Natural killer cell treated with Interleukin-12 subunit alpha and Interleukin-12 subunit beta and Interleukin-15 and Interleukin-18, amount 100 ng/mL, for 72 hours (primary cell): ENCODE measurements at places on chromosomes 1 and 21. TPM values are rescaled to one million over a fixed set of nuclear protein-coding genes. Genes with fewer than 3 reads are reported as not detected.

- H3K27me3 ChIP-seq = no peaks in the 10 kb centered on the region
- no peak for DNase-seq
- no peaks in the 10 kb centered on the region for H3K4me1 ChIP-seq
- H3K27ac ChIP-seq = no peak overlapping the region
These were observed 462.2 kb upstream of the PTBP2 start for GRCh38 chr1:96259399-96259798.

- DNase-seq = no peak
- peaks cover 8% of the 10 kb centered on the region for H3K4me1 ChIP-seq
- H3K4me3 ChIP-seq = no peak overlapping the region
- H3K27ac ChIP-seq = no peak overlapping the region
- H3K36me3 ChIP-seq = peaks cover 6% of the 10 kb centered on the region
- H3K27me3 ChIP-seq = no peaks in the 10 kb centered on the region
These were observed 4.1 kb downstream of the LRRIQ3 start for GRCh38 chr1:74193908-74194307.

- H3K4me3 ChIP-seq = no peak overlapping the region
- H3K27ac ChIP-seq = no peak overlapping the region
- no peaks in the 10 kb centered on the region for H3K4me1 ChIP-seq
- H3K27me3 ChIP-seq = no peaks in the 10 kb centered on the region
These were observed 25.8 kb upstream of the NUF2 start for GRCh38 chr1:163295949-163296348.

DNA sequence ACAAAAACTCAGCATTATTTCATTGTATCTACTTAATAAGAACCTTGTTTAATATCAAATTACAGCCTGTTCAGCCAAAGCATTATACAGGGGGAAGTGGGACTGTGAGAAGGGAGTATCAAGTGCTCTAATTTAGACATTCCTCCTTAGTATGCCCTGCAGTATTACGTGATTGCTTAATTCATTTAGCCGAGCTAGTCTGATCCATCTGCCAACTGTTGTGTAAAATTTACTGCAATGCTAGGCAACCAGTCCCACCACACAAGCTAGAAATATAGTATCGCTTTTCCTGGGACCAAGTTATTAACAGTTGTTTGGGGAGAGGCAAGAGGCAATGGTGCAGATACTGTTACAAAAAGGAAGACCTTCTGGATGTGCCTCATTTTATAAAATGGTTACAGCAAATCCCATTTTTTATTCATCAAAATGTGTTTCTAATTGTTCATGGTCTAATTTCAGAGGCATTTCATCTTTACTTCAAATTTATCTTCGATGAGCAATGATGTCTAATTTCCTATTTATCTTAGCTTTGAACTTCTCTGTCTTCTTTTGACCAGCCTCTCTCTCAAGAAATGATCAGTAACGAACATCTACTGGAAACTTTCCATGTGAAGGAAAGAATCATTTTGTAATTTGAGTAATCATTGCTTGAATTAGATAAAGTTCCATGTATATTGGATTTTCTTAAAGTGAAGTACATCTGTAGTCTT lies 283.3 kb downstream of the DUSP10 start:
- DNase-seq = no peak
- no peaks in the 10 kb centered on the region for H3K36me3 ChIP-seq
- H3K27ac ChIP-seq = no peak overlapping the region
- H3K4me1 ChIP-seq = no peaks in the 10 kb centered on the region

DNA sequence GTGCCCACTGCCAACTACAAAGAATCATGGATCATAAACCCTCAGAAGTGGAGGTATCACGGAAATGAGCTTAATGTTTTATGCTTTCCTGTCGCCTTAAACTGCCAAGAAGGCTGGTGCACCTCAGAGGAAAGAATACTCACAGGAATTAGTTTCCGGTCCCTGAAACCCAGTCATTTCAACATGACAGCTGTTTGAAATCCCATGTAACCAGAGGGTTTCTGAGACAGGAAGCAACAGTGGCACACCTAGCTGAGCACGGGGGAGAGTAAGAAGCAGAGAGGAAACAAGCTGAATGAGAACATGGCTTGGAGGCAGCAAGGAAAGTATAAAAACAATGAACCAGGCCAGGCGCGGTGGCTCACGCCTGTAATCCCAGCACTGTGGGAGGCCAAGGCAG lies 3.9 kb downstream of the JAK1 start:
- no peak overlapping the region for H3K27ac ChIP-seq
- no peaks in the 10 kb centered on the region for H3K27me3 ChIP-seq
- H3K4me1 ChIP-seq = peaks cover 78% of the 10 kb centered on the region
- H3K4me3 ChIP-seq = peak overlapping the region; percentile 84
- no peaks in the 10 kb centered on the region for H3K36me3 ChIP-seq
- DNase-seq = no peak

- H3K27me3 ChIP-seq = no peaks in the 10 kb centered on the region
- H3K4me1 ChIP-seq = no peaks in the 10 kb centered on the region
- H3K27ac ChIP-seq = no peak overlapping the region
- no peak overlapping the region for H3K4me3 ChIP-seq
These were observed 101.3 kb downstream of the TYW3 start for GRCh38 chr1:74834261-74834660.

DNA sequence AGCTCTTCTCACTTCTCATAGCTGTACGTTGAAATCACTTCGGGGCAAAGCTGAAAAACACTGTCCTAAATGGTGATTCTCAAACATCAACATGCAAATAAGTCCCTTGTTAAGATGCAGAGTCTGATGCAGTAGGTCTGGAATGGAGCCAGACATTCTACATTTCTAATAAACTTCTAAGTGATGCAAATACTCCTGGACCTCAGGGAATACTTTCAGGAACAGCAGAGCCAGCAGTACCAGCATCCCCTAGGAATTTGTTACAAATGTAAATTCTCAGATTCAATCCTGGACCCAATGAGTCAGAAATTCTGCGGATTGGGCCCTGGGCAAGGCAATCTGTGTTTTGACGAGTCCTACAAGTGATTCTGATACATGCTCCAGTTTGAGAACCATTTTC lies 152.3 kb downstream of the PCNX2 start:
- no peak for DNase-seq
- H3K27ac ChIP-seq = no peak overlapping the region
- no peaks in the 10 kb centered on the region for H3K4me1 ChIP-seq
- H3K36me3 ChIP-seq = no peaks in the 10 kb centered on the region

VCAM1 gene
- total RNA-seq = 31.5 TPM

PGBD5 gene
- 0.03 TPM for total RNA-seq

LRRC71 gene
- not detected for total RNA-seq

GRCh38 chr1:111139324-111139955 lies 453 bp downstream of the DRAM2 start:
- H3K27me3 ChIP-seq = no peaks in the 10 kb centered on the region
- H3K27ac ChIP-seq = peak overlapping the region; percentile 79
- peaks cover 15% of the 10 kb centered on the region for H3K36me3 ChIP-seq
- H3K4me3 ChIP-seq = peak overlapping the region; percentile 92

DNA sequence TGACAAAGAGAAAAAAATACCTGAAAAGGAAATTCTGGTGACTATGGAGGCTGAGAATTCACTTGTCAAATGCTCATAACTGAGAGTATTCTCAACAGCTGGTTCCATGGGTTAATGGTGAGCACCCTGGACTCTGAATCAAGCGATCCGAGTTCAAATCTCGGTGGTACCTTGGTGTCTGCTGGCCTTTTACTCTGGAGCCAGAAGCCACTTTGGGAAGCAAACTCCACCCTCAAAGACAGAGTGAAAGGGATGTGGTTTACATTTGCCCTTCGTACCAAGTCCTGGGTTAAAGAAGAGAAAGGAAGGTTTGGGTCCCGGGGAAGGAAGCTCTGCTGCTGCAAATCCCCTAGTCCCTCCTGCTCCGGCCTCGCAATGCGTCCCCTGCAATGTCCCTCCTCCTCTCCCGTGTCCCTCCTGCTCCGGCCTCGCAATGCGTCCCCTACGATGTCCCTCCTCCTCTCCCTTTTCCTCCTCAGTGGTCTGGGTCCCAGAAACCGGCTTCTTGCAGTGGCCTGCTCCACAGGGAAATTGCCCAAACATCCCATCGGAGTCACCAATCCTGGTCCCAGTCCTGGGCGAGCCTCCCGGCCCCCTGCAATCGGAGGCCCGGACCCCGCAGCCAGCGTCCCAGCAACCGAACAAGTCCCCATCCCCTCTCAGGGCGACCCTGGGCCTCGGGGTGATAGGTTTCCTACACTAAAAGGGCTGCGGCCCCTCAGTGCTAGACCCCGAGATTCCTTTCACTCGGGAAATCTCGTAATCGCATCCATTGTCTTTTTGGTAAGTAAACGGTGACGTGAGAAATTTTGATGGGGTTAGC lies 129.4 kb downstream of the PPIAL4G start:
- H3K4me1 ChIP-seq = no peaks in the 10 kb centered on the region
- H3K36me3 ChIP-seq = peaks cover 5% of the 10 kb centered on the region
- H3K4me3 ChIP-seq = peak overlapping the region; percentile 22
- no peak for DNase-seq
- H3K27ac ChIP-seq = peak overlapping the region; percentile 28
- peaks cover 57% of the 10 kb centered on the region for H3K27me3 ChIP-seq

LIPI gene
- total RNA-seq = not detected

AIRE gene
- not detected for total RNA-seq

GRCh38 chr1:3472088-3472850 lies 17.8 kb downstream of the ARHGEF16 start:
- H3K27ac ChIP-seq = no peak overlapping the region
- no peak for DNase-seq
- no peaks in the 10 kb centered on the region for H3K27me3 ChIP-seq
- H3K4me3 ChIP-seq = no peak overlapping the region
- no peaks in the 10 kb centered on the region for H3K4me1 ChIP-seq

CYB5RL gene
- 12.0 TPM for total RNA-seq

C1QC gene
- total RNA-seq = not detected

DNA sequence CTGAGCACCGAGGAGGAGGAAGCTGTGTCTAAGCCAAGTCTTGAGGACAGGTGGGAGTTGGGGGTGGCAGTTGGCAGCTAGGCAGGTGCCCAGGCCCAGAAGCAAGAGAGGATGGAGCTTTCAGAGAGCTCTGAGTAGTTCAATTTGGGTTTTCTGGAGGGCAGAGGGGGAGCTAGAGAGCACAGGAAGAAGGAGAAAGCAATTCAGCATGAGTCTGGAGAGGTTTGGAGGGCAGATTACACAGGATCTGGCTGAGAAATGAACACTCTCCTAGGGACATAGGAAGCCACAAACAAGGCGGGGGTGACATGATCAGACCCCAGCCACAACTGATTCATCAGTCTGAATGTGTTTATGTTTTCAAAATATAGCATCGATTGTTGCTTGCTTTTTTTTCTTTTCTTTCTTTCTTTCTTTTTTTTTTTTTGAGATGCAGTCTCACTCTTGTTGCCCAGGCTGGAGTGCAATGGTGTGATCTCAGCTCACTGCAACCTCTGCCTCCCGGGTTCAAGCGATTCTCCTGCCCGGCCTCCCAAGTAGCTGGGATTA lies 23.8 kb downstream of the PTPRF start:
- no peak overlapping the region for H3K4me3 ChIP-seq
- H3K27me3 ChIP-seq = peaks cover 17% of the 10 kb centered on the region
- peaks cover 15% of the 10 kb centered on the region for H3K4me1 ChIP-seq
- H3K36me3 ChIP-seq = no peaks in the 10 kb centered on the region
- H3K27ac ChIP-seq = no peak overlapping the region
- DNase-seq = no peak

TTC34 gene
- total RNA-seq = 0.40 TPM

GRCh38 chr21:28834335-28835238 lies 158.1 kb downstream of the LTN1 start:
- peak overlapping the region; percentile 83 for H3K4me3 ChIP-seq
- H3K27ac ChIP-seq = peak overlapping the region; percentile 87
- H3K36me3 ChIP-seq = no peaks in the 10 kb centered on the region
- H3K4me1 ChIP-seq = peaks cover 59% of the 10 kb centered on the region

GRCh38 chr1:2821373-2821955 lies 20.0 kb upstream of the TTC34 start:
- no peak overlapping the region for H3K27ac ChIP-seq
- no peaks in the 10 kb centered on the region for H3K4me1 ChIP-seq
- no peak overlapping the region for H3K4me3 ChIP-seq
- DNase-seq = no peak
- peaks cover 13% of the 10 kb centered on the region for H3K27me3 ChIP-seq
